ENCODE measurements at places on chromosomes 2 and 18. TPM values are rescaled to one million over a fixed set of nuclear protein-coding genes. Genes with fewer than 3 reads are reported as not detected.
A peak's percentile ranks its signal among the peaks of the same experiment; 100 is the strongest.

GRCh38 chr2:144519934-144520731 is at the start of gene ZEB2:
Gene ZEB2, minus strand, starts transcription at chr2:144520119. Its CDS starts 2,769 bp downstream, at chr2:144517350.
- H3K4me3 ChIP-seq: peak within 1 kb of the TSS; percentile 68
- H3K4me1 ChIP-seq: no peaks in the 10 kb centered on the region
- H3K27ac ChIP-seq: peak within 1 kb of the TSS; percentile 85
- no peaks in the 10 kb centered on the region for H3K36me3 ChIP-seq

DNA sequence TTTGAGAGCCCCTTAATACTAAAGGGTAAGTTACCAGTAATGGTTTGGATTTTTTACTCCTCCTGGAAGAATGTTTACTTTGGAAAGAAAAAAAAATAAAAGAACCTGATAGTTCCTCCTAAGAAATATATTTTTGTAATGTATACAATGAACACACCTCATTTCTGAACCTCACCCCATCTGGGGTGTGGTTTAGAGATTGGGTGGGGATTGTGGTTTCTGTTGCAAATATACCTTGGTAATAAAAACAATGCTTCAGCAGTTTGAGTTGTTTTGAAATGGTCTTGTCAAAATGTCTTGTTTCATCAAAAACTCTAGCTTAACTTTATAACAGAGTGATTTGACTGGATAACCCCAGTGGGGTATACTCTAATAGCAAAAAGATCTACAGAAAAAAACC is 448.9 kb upstream of the MEIS1 start:
- H3K4me3 ChIP-seq: no peak overlapping the region
- no peaks in the 10 kb centered on the region for H3K27me3 ChIP-seq
- no peaks in the 10 kb centered on the region for H3K4me1 ChIP-seq
- no peak for DNase-seq
- H3K36me3 ChIP-seq: no peaks in the 10 kb centered on the region

The KLHL29 gene
- 8.1 TPM for total RNA-seq

The DCDC2C gene
- total RNA-seq: not detected

The KCTD1 gene
- total RNA-seq: 6.3 TPM

The C2orf81 gene
- total RNA-seq: 0.94 TPM
